ENCODE measurements at places on chromosomes 3 and 15.

DNA sequence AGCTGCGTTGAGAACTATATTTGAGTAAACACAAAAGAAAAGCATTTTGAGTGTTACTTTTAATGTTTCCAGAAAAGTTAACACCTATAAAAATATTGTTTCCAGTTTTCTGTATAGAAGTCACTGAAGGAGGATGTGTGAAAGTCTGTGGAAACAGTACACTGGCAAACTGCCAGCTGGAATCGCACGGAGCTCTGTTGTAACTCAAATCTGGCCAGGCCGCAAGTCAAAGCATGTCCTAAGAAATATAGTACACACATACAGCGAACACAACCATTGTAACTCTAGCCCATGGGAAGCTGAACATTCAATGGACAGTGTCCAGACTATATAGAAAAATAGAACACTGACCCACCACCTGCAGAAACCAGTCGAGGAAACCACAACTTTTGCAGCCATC, 657.2 kb downstream of the FHIT start:
- peak; percentile 72 for DNase-seq

DNA sequence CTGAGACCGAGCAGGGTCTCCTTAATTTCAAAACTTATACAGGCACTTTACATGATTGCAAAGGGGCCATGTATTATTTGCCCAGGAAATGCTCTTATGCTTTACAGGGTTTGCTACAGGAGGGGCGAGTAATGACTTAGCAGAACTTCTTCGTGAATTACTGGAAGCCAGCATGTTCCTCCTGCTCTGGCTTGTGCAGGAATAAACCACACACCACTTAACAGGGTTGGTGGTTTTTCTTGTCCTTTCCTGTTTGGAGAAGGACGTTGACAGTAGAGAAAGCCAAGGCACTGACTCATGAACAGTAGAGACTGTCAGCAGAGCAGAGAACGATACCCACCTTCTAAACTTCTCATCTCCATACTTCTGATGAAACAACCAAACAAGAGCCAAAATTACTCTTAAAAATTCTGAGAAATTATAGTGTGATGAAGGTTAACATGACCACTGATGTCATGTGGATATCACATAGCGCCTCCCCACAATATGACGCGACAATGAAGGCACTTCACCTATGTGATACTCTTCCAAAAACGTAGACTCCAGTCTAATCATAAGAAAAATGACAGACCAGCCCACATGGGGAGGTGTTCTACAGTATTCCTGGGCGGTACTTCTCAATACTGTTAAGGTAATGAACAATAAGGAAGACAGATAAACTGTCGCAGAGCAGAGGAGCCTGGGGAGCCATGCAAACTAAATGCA, 24.7 kb upstream of the MCTP2 start:
- DNase-seq, result no peak

DNA sequence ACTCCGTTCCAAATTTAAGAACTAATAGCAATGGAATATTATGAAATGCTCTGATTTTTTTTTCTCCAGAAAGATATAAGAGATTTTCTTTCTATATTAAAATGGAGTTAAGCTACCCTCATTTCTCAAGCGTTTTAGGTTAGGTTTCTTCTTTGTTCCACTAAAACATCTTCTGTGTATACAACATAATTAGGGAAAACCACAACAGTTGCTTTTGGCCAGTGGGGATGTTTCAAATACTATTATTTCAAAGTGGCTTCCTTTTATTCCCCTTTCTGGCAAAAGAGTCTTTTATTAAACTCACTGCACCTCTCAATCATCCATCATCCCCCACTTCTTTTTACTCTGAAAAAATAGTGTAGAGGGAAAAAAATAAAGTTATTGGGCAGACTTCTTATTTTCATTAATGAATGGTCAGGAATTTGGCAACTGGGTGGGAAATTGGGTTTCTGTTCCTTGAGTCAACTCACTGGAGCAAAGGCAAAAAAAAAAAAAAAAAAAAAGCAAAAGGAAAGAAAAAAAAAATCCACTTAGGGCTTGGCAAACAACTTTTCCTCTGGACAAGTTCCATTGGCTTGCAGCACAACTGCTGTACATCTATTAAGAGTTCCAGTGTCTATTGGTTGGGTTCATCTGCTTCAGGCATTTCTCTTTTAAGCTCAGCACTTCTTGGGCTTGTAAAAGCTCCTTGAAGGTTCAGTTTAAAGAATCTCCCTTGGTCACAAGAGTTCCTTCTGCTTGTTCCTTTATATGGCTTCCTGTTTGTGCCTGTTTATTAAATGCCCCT, 963.4 kb downstream of the ROBO1 start:
- no peak for DNase-seq

GRCh38 chr3:12719541-12719940, 39.5 kb downstream of the TMEM40 start:
- no peak for DNase-seq

GRCh38 chr3:70315021-70315420, 2.6 kb upstream of the MDFIC2 start:
- no peak for DNase-seq

GRCh38 chr3:54034971-54035370, 87.4 kb upstream of the CACNA2D3 start:
- DNase-seq, result no peak

- DNase-seq, result no peak
Observed at GRCh38 chr15:94412979-94413746, 181.8 kb downstream of the MCTP2 start.

DNA sequence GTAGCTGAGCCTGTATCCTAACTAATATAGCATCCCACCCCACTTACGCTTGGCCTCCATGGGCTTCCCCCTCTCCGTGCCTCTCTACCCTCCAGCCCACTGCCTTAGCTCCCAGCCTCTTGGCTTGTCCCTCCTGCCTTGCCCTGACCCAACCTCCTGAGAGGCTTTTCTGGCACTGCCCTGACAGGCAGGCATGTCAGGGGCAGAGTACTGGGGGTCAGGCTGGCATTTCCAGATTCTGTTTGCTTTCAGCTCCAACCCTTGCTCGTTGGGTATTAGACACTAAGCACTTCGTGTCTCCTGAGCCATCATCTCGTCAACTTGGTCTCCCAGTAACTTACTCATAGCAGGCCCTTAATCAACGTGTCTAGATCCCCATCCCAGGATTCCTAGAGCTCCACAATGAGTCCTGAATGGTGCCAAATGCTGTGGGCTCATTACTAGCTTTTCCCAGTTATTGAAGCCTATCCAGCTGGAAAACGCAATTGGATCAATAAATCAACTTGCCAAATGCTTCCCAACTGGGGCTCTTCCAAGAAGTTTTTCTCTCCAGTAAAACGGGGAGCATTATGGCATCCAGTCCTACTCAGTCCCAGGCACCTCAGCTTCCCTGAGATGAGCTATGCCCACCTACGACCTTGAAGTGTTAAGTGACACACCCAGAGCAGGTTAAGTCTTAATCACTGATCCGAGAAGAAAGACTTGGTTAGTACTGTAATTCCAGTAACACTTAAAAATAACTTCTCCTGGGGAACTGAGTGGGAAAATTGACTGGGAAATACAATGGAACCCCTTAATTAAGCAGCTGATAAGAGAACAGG, 78.5 kb upstream of the DLG1 start:
- no peak for DNase-seq

- DNase-seq, result no peak
Observed at GRCh38 chr3:100210772-100211135, 50.0 kb upstream of the TBC1D23 start.

DNA sequence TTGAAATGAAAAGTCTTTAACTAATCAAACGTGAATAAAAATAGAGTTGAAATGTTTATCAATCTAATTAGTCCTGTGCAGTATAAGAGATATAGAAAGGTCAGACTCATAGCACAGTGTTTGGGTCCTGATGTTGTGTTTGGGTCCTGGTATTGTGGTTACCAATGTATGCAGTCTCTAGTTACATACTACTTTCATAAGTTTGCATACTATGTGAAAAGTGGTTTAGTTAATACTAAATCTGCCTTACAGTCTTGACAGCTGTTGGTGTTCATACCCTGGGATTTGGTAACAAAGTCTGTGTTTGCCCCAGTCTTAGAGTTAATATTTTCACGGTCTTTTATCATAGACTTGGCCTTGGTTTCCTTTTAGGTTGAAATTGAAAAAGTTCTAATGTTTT, 41.7 kb downstream of the KIF15 start:
- DNase-seq, result no peak

GRCh38 chr3:99388780-99389179, 249.6 kb upstream of the COL8A1 start:
- DNase-seq, result no peak

DNA sequence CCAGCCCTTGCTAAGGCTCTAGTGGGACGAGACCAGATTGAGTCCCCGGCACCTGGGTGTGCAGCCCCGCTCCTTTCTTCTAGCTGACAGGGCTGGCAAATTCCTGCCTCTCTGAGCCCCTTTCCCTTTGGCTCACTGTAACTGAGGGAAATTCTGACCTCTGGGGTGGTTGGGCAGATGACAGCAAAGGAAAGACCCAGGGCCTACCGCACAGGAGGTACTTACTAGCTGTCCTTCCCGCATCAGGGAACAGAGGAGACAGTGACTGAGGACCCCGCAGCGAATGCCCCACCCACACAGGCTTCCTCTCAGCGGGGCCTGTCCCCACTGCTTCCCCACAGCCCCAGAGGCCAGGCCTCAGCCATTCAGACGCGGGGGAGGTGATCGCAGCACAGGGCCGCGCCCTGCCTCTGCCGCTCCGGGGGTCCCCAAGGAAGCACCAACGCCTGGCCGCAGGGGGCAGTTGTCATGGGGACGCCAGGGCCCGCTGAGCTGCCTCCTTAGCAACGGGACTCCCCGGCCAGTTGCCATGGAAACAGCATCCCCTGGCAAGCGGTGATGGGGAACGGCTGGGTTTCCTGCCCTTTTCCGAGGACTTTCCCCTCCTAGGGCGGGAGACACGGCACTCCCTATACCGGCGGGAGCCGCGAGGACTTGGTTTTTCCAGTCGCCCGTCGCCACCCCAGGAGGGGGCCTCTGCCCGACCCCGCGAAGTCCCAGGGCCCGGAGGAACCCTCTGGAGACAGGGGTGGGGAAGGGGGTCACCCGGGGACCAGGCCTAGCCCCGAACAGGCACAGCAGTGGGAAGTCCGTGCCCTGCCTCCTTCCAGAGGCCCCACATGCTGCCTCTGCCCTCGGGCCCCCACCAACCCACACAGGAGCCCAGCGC, 50.1 kb downstream of the HCN4 start:
- no peak for DNase-seq

GRCh38 chr3:192373586-192373985, 353.8 kb downstream of the FGF12 start:
- no peak for DNase-seq

DNA sequence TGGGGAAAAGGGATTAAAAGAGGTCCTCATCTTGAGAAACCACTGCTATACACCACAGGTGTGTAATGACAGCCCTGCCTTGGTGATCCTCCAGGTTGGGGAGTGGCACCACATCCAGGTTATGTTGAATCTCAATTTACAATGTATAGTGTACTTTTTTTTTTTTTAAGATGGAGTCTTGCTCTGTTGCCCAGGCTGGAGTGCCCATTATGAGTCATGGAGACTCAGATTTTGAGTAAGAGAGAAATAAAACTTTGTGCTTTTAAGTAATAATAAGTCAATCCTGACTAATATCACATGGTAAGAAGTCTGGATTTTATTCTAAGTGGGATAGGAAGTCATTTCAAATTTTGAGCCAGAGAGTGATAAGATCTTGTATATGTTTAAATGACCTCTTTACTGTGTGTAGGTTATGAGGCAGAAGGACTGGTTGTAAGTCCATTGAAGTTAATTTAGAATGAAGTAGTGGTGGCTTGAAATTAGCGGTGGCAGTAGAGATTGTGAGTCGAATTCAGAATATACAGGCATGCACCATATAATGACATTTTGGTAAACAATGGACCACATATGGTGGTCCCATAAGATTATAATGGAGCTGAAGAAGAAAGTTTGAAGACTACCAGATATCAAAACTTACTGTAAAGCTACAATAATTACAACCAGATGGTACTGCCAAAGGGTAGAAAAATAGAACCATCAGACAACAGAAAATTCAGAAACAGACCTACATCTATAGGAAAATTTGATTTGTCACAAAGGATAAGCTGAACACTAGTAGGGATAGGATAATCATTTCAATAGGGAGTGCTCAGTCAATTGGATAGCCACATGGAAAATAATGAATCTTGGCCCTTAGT, 20.7 kb downstream of the POPDC2 start:
- DNase-seq, result no peak

DNA sequence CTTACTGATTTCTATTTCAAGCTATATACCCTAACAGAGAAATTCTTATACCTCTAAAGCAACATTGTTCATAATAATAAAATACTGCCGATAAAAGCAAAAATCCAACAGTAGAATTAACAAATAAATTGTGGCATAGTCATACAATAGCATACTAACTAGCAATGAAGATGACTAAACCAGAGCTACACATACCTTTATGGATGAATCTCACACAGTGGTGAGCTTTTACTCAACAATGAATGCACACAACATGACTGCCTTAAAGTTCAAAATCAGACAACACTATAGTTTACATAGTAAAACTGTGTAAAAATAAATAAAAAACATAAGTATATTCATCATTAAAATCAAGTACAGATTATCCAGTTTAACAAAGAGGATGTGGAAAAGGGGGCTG, 99.1 kb downstream of the NR1I2 start:
- DNase-seq, result no peak

- DNase-seq, result no peak
Observed at GRCh38 chr3:55827786-55828185, 340.7 kb upstream of the WNT5A start.

GRCh38 chr15:35987056-35987455, 441.1 kb upstream of the DPH6 start:
- no peak for DNase-seq

- DNase-seq, result no peak
Observed at GRCh38 chr3:178482981-178483380, 53.3 kb upstream of the KCNMB2 start.

DNA sequence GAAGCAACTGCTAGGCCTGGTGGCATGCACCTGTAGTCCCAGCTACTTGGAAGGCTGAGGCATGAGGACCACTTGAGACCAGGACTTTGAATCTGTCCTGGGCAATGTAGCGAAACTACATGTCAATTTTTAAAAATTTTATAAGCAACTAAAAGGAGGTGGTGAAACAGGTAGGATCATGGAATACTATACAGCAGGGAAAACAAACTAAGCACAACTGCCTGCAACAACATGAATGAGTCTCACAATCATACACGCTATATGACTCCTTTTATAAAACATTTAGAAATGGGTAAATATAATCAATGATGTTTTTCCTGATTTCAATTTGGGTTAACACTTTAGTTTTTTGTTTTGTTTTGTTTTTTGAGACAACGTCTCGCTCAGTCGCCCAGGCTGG, 29.5 kb upstream of the CNBP start:
- no peak for DNase-seq

GRCh38 chr3:128409624-128410581, 56.8 kb downstream of the DNAJB8 start:
- DNase-seq, result peak; percentile 39
